ENCODE measurements at places on chromosomes 1 and 21.

GRCh38 chr1:29327223-29327935, 91.1 kb downstream of the PTPRU start:
- DNase-seq = no peak

DNA sequence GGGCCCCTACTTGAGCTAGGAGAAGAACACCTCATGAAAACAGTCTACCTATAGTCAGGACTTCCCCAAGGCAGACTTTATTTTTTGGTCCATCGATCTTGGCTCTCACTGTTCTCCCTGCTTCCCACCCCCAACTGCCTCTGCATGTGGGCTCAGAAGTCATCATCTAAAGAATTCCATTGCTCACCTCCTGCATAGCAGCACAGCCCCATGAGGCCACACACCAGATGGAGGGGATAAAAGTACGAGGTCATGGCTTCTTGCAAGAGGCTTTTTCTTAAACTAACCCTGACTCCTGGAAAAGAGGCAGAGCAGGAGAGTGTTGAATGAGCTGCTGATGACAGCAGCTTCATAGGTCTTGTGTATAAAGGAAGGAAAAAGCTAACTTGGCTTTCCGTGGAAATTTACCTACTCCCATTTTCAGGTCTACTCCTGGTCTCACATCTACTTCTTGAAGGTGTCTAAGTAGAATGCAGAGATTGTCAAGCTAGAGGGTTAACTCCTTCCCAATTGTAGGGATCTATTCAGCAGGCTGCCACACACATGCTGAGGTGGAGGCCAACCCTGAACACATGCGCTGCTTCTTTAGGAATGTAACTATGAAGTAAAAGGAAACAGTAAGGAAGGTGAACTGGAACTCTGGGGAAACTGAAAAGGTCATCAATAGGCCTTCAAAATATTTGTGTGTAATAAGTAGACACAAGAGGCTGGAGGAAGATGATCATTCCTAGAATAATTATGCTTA, 18.7 kb downstream of the WNT2B start:
- DNase-seq = no peak

DNA sequence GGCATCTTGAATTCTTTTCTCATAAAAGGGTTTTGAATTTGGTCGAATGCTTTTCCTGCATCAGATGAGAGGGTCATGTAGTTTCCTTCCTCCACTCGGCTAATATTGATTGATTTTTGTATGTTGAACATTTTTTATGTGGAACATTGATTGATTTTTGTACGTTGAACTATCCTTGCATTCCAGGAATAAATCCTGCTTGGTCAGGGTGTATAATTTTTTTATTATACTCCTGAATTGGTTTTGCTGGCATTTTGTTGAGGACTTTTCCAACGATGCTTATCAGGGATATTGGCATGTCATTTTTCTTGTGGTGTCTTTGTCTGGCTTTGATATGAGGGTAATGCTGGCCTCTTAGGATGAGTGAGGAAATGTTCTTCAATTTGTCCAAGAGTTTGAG, 8.5 kb downstream of the TMEM240 start:
- DNase-seq = no peak

GRCh38 chr1:232764458-232765251, 40.6 kb upstream of the MAP10 start:
- DNase-seq = no peak

DNA sequence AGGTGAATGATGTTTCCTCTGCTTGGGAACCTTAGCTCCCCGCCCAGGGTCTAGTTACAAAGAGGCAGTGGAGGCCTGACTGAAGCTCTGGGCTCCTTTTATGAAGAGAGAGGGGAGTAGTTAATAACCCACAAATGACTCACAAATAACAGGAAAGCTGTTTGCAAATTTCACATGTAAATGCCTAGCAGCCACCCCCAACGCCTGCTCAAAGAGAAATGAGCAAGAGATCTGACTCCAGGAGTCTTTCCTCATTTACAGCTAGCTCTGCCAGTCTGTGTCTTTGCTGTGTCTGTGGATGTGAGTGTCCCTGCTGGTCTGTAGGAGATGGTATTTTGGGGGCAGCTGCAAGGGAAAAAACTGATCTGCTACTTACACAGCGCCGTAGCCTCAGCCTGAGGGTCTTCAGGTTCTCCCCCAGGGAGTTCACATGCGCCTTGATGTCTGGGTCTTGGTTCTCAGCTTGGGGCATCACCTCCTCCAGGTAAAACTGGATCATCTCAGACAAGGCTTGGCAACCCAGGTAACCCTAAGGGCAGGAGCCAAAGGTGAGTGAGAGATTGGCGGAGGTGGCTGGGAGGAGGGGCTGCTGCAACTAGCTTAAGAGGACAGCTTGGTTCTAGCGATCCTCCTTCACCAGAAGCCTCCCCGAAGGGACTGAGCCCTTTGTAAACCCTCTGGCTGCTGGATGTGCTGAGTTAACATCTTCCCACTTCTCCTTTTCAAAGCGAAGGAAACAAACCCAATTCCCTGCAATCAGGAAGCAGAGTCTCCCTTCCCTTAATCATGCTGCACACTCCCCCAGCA, at the start of gene IL19:
Gene IL19 (plus strand): TSS at position 243 of the 807 bp plus-strand sequence. CDS start 65,890 bp downstream, outside the sequence.
- no peak for DNase-seq
